ENCODE measurements at places on chromosomes 7 and 10.

GRCh38 chr7:98472521-98472954, 71.6 kb upstream of the BAIAP2L1 start:
- DNase-seq: no peak

- DNase-seq: no peak
These were observed 15.1 kb downstream of the ADAM12 start for GRCh38 chr10:126373147-126373546.

GRCh38 chr10:62689712-62690111, 114.8 kb upstream of the ADO start:
- no peak for DNase-seq

DNA sequence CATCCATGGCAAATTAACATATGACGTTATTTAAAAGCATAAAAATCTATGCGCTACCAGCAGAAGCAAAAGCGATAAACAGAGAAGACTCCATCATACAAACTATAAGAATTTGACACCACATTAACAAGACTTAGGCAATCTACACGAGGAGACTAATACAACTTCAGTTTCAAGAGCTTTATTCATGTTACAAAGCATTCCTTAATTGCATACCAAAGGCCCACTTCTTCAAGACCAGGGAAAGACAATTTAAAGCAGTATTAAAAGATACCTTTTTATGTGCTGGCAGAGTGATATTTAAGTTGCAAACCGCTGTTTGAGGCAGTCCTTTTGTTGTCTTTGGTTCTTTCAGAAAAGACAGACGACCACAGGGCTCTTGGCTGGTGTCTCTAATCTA, 176.0 kb upstream of the CCDC6 start:
- no peak for DNase-seq

- DNase-seq: no peak
These were observed 151.5 kb downstream of the KIF20B start for GRCh38 chr10:89852872-89853271.

DNA sequence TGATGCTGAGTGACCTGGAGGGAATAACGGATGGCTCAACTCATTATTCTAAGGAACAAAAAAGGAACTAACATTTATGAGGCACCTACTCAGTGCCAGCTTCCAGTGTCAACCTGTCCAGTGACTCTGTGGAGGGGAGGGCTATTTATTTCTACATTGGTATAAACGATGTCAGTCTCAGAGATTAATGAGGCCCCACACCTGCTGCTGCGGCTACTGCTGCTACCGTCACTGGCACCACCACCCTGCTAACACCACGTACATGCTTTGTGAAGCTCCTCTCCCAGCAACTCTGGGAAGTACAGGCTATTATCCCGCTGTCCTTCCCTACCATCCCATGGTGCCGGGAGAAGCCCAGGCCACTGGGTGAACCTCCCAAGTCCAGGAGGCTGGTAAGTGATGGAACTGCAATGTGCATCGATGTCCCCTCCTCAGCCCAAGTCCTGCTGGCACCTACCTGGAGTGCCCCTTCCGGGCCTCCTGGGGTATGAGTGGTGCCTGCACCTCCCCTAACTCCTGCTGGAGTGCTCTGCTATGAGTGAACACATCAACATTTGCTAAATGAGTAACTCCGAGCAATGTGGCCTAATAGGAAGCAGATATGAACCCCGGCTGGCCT, 101.5 kb downstream of the ARHGAP22 start:
- no peak for DNase-seq

DNA sequence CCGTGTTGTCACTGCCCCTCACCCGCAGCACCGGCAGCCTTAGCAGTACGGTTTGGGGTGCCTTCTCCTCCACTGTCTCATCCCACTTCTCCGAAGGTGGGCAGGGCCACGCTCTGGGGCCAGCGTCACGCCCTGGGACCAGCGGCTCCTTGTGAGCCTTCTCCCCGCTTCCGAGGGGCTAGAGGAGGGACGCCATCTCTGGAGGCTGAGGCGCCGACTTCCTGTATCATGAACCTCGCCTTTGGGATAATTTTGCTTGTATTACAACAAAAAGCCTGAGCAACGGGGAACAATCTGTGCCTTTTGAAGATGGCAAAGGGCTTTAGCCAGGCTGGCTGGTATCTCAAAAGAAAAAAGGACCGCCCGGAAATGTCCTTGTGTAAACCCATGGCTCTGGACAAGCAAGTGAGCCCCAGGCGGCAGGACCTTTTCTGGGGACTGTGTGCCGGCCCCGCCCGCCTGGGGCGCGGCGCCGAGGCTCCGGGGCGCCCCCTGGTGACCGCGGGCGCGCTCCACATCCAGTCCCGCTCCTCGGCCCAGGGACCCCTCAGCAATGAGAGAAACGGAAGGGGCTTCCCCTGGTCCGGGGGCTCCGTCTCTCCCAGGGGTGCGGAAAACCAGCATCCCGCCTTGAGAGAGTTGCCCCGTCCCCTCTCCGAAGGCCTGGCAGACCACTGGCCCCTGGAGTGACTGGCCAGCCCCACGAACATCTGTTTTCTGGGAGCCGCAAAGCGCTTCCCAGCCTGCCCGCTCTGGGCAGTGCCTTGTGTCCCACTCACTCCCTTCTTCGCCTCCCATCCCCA, 3.8 kb downstream of the DEPP1 start:
- peak; percentile 89 for DNase-seq

- peak; percentile 74 for DNase-seq
These were observed 1.4 kb upstream of the TSPAN15 start for GRCh38 chr10:69449841-69450240.

GRCh38 chr10:82934429-82934828, 1059.4 kb downstream of the NRG3 start:
- no peak for DNase-seq

GRCh38 chr7:4745971-4746919, 29.2 kb upstream of the AP5Z1 start:
- peak; percentile 65 for DNase-seq

DNA sequence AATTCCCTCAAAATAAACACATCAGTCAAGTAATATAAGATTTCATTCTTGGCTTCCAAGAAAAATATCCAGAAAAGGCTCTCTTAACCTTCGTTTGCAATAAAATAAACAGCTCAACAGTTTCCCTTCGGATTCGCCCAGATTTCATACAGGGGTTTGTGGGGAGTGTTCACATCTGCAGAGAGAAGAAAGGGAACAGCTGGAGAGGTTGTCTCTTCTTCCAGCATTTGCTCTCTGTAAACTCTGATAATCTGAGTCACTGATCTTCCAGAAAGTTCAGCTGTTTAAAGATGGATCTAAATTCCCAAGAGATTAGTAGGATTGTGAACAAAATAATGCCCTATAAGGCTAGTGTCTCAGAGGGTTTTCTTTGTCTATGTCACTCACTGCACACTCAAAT, 277.9 kb downstream of the HPSE2 start:
- no peak for DNase-seq

DNA sequence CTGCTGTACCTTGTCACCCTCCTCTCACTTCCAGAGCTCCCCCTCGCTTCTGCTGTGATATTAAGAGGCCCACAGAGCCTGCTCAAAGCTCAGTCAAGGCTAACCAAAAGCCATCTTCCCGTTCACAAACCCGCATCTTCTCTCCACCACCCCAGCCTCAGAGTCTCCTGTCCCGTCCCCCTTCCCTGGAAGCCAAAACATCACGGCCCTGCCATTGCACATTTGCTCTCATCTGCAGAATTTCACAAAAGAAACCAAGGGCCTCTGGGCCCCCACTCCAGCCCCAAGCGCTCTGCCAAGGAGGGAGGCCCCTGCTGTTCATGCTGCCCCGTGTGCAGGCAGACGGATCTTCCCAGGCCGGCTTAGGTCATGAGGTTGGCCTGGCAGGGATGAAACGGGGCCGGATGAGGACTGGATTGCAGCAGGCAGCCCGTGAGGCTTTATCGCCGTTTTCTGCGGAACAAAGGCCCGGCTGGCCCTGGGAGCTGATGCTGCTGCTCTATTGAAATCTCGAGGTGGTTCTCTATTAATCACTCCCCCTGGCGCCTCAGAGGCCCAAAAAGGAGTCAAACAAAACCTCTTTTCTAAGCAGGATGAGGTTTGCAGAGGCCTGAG, 31.6 kb upstream of the FOXK1 start:
- DNase-seq: no peak

Measured in upper lobe of left lung (tissue), 6 donors.